ENCODE measurements at places on chromosomes 5 and 9.

GRCh38 chr5:58085800-58086199, 374.1 kb downstream of the PLK2 start:
- peak; percentile 60 for DNase-seq

GRCh38 chr5:110304176-110304575, 422.3 kb downstream of the TMEM232 start:
- no peak for DNase-seq

- DNase-seq, result peak; percentile 71
These were observed 10.0 kb downstream of the ZSWIM6 start for GRCh38 chr5:61342071-61342501.

GRCh38 chr5:104967806-104968410, 1405.3 kb upstream of the NUDT12 start:
- DNase-seq, result no peak

GRCh38 chr9:27308691-27309390, 11.9 kb upstream of the EQTN start:
- no peak for DNase-seq

GRCh38 chr9:20549053-20549452, 73.2 kb downstream of the MLLT3 start:
- no peak for DNase-seq

DNA sequence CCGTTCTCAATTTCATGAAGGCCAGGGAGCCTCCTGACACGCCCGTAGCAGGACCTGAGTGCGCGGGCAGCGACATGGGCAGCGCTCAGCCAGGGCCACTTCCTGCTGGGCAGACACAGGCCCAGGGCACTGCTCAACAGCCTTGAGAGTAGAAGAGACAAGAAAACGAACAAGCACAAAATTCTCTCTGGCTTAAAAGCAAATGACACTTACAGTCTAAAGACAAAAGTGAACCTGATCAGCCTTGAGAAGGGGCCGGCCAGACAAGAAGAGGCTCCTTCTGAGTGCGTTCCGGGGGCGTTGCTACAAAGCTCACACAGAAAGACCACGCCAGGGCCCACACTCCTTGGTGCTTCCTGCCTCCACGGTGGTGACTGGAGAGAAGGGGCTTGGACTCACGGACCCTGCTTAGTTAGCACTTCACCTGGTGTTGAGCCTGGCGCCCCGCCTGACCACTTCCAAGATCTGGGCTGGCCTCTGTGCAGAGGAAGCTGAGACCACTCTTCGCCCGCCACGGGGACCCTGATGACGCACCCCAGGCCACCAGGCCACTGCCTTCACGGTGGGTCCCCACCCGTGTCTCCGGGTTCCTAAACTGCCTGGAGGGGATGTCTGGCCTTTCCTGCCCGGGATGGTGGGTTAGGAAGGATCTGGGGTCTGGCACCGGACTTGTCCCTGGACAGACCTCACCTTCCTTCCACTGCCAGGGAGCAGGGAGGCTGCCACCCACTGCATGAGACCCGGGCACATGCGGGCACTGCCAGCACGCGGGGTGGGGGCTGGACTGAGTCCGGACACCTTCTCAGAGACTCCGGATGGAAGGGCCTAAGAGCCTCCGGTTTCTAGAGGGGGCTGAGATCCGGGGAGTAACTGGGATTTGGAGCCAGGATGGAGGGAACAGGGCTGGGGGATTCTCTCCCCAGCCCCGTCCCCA, 1.3 kb downstream of the SLC12A7 start:
- DNase-seq, result peak; percentile 9

DNA sequence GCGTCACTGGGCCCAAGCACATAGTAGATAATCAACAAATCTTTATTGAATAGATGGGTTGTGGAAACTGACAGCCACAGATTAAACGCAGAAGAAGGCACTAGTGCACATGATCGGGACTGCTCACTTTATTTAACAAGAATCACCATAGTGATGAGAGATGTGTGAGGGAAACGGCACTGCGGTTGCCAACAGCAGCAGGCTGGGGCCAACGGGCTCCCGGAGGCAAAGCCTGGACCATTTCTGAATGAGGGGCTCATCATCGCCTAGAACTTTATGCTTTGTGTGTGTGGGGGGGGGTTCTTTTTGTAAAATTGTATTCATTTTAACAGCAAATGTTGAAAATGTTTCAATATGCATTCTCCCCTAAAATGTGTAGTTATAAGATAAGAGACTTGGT, 61.9 kb upstream of the RUFY1 start:
- DNase-seq, result no peak
